ENCODE measurements at places on chromosomes 16 and 17.
A peak's percentile ranks its signal among the peaks of the same experiment; 100 is the strongest.

GRCh38 chr16:75289189-75289588 lies 37.8 kb upstream of the BCAR1 start:
- DNase-seq, result no peak

GRCh38 chr17:68301438-68301959 lies 10.2 kb downstream of the ARSG start:
- DNase-seq, result peak; percentile 40

GRCh38 chr16:54177052-54177861 lies 109.3 kb downstream of the IRX3 start:
- no peak for DNase-seq

DNA sequence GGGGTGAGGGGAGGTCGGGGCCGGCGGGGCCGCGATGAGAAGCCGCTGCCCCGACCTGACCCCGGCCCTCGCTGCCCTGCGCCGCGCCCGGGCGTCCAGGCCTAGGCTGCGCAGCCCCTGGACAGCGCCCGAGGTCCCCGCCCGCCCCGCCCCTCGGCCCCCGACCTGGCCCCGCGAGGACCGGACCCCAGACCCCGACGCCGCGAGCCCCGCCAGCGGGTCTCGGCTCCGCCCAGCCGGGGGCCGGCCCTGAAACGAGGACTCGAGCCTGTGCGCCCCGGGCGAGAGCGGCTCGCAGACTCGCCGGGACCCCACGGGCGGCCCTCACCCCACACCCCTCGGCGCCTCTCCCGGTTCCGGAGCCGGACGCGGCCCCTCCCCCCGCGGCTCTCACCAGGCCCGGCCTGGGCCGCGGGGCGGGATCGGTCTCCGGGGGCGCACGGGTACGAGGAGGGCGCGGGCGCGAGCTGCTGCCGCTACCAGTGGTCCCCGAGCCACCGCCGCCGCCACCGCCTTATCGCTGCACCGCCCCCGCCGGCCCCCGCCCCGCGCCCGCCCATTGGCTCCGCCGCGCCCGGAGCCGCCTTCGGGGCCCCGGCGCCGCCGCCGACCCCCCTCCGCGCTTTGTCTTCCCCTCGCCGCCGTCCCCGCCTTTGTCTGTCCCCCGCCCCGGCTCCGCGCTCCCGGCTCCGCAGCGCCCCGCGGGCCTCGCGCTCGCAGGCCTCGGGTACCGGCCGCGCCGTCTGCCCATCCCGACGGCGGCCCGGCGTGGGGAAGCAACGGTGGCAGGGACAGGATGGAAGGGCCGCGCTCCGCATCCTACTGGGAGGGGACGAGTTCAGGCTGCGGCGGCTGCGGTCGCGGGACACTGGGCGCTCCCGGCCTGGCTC lies at the start of gene LIMD2:
TSS of gene LIMD2 (minus strand) at position 488 of the 890 bp plus-strand sequence. CDS start 827 bp downstream, outside the sequence.
- peak; percentile 27 for DNase-seq

- DNase-seq, result peak; percentile 47
These were observed 721 bp downstream of the TBCD start for GRCh38 chr17:82752371-82753200.

DNA sequence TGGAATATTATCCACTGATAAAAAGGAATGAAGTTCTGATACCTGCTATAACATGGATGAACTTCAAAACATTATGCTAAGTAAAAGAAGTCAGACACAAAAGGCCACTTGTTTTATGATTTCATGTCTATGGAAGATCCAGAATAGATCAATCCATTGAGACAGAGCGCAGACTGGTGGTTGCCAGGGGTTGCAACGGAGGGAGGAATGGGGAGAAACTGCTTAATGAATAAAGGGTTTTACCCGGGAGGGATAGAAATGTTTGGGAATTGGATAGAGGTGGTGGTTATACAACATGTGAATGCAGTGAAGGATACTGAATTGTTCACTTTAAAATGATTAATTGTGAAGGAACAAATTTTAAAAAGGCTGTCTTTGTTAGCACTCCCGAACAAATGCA lies 30.2 kb downstream of the WDR59 start:
- DNase-seq, result no peak

- DNase-seq, result no peak
These were observed 1.8 kb downstream of the CACNG4 start for GRCh38 chr17:66966298-66966697.

DNA sequence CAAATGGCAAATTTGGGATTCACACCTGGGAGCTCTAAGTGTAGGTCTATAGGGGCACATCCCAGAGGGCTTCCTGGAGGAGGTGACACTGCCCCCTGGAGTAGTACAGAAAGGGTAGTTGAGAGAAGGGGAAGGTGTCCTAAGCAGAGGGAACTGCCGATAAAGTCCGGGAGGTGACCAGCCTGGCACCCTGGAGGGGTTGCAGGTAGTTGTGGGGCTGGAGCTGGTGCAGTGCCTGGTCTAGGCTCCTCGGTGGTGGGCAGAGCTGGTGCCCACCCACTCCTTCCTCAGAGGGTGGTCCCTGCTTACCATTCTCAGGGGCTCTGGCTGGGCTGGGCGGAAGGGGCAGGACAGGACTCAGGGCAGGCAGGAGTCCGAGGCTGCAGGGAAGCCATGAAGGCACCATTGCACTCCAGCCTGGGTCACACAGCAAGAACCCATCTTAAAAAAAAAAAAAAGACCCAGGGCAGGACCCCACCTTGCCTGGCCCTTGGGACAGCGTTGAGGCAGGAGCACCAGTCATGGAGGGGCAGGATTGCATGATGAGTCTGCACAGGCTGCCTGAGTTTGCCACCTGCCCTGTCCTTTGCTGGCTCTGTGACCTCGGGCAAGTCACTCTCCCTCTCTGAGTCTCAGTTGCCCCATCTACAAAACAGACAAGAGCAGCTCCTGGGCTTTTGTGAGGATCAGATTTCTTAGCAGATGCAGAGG lies 43.8 kb downstream of the LAT start:
- no peak for DNase-seq

Measured in SHP77 (cell line).